SK-N-SH (cell line): ENCODE measurements at places on chromosomes 12 and 14.

- DNase-seq, result no peak
Measured at GRCh38 chr14:91255026-91255695, 10.7 kb upstream of the GPR68 start.

- no peak for DNase-seq
Measured at GRCh38 chr12:5258498-5258897, 173.4 kb upstream of the NTF3 start.

DNA sequence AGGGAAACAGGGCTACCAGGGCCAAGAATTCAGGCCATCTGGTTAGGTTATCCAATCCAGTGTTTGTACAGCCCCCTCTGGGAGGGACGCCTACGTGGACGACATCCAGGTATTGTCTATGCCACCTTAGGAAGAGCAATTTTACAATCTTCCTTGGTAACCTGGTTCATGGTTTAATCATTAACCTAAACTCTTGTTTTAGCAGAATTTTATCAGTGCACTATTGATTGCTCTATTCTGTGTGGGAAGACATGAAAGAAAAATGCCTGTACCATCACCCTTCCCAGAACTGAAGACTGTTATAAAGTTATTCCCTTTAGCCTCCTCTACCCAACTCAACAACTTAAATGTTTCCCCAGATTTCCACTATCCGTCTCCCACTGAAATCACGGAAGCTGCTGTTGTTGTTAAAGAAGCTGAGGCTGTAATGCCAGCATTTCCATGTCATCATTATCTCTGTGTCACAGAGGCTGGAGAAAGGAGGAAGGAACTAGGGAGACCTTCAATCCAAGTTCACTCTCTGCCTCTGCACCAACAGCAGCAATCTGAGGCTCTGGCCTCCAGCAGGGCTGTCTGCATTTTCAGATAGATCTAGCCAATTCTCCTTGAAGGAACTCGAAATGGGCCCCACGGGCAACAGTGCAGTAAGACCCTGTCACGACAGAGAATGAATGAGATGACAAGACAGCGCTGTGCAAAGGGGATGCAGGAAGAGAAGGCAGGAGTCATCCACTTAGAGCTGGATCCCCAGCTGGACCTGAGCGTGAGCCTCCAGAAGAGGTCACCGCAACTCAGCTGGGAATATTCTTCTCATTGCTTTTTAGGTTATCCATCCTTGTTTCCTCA lies 183.4 kb upstream of the GZMB start:
- DNase-seq, result no peak

GRCh38 chr12:53530061-53530460 lies 22.8 kb upstream of the NPFF start:
- DNase-seq, result no peak

DNA sequence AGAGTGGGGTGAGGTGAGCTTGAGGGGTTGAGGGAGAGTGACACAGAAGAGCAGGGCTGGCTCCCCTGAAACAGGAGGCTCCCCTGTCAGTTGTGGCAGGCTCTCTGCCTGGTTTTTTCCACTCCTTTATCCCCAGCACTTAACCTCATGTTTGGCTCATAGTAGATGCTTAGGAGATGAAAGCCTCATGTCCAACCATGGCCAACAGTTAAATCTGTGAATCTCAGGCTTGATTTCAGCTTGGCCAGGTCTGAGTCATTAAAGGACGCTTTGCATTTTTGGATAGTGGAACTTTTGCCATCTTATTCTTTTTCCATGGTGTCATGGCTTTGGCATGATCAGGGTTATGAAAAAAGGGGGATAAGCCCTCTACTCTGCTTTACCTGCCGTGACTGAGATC lies 117.2 kb downstream of the CACNA1C start:
- no peak for DNase-seq
